NCI-H1092 (cell line): ENCODE measurements at places on chromosomes 1 and 21.

GRCh38 chr1:181251713-181252075 is 163.2 kb downstream of the IER5 start:
- DNase-seq: no peak

GRCh38 chr1:226738421-226738994 is 574 bp downstream of the ITPKB start:
- no peak for DNase-seq

GRCh38 chr21:36946949-36947356 is 19.5 kb downstream of the HLCS start:
- DNase-seq: no peak

DNA sequence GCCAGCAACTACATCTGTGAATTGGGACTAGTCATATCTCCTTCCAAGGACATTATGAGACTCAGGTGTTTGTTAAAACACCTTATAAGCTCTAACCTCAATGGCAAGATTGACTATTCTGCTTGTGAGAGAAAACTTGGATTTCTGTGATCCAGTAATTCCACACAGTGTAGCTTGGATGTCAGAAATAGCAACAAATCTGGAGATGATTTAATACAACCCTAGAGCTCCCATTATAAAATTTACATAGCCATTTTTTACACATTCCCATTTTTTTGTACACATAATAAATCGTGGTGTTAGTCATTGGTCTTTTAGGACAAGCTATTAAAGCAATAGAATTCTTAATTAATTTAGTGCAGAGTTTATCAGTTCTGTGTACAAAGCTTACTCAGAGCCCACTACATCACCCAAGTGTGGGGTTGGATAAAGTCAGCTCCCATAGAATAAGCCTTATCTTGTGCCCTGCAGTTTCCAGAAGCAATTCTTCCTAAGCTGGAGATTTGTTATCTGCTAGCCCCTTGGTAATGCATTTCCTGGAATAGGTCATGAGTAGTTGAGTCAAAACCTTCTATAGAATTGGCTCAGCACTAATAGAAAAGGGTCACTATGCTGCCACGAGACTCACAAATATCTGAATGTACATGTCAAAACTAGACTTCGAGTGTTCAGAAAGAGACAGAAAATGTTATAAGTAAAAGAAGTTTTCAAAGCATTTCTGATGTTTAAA is 434.0 kb upstream of the RUNX1 start:
- no peak for DNase-seq

GRCh38 chr1:36322786-36323635 is 434 bp downstream of the EVA1B start:
- DNase-seq: no peak

DNA sequence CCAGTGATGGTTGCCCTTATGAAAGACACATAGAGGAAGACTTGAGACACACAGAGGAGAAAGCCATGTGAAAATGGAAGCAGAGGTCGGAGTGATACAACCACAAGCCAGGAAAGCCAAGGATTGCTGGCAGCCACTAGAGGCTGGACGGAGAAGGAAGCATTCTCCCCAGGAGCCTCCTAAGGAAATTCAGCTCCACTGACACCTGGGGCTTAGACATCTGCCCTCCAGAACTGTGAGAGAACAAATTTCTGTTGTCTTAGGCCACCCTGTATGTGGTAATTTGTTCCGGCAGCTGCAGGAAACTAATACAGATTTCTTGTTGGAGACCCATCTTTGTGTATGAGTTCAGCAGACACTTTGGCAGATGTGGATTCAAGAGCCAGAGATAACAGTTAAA is 126.9 kb upstream of the ATP1A1 start:
- no peak for DNase-seq

DNA sequence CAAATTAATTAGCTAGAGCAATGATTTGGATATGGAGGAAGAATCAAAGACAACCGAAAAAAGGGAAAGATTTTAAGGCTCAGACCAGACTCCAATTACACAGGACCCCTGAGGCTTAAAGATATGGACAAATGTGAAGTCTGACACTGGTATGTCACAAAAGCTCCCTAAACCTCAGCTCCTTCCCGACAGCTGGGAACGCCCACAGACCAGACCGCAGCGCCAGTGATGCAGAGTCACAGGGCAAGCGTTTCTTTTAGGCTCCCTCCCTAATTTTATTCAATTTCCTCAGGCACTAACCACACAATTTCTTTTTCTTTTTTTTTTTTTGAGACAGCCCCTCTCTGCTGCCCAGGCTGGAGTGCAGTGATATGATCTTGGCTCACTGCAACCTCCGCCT is 40.2 kb downstream of the NID1 start:
- DNase-seq: no peak

DNA sequence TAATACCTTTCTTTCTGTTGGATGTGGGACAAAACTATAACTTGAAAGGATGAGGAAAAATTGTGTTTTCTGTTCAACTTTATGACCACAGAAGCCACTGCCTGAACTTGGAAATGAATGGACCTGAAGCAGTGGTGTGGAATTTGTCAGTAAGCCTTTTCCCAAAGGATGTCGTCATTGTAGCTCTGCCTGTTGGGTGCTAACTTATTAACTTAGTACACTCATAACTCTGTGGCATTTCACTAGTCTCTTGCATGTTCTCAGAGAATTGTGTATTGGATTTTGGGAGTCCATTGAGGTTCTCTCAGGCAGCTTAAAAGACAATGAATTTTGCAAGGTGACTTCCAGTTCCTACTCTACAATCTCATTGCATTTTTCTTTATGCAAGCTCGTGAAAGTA is 49.6 kb downstream of the KCNK2 start:
- no peak for DNase-seq
